Central memory CD4-positive, alpha-beta T cell (primary cell): ENCODE measurements at places on chromosomes 6 and 20.

- no peak for DNase-seq
Observed at GRCh38 chr20:36094497-36094896, 60.0 kb upstream of the EPB41L1 start.

GRCh38 chr6:156313037-156313436 is 464.1 kb upstream of the ARID1B start:
- no peak for DNase-seq

- no peak for DNase-seq
Observed at GRCh38 chr6:163263998-163264661, 150.4 kb upstream of the QKI start.

DNA sequence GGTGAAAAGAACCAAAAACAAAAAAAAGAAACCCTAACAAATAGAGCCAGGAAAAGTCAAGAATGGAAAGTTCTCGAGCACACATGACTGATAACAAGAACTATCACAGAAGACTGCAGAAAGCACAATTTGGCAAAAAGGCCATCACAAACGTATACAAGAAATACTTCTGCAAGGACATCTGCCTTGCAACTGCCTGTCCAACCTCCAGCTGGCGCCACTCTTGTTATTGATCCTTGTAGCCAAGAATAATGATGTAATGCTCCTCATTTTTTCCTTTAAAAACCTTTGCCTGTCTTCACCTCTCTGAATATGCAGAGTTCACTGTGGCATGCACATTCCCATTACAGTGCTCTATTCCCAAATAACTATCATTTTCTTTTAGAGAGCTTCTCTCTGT is 87.9 kb upstream of the BMP5 start:
- DNase-seq = no peak
